Activated CD8-positive, alpha-beta memory T cell treated with anti-CD3 and anti-CD28 coated beads, Interleukin-2, amount 50 U/mL, for 4 hours (primary cell): ENCODE measurements at places on chromosomes 7 and 10.

- no peak for DNase-seq
Observed at GRCh38 chr10:124122211-124122610, 28.8 kb upstream of the CHST15 start.

DNA sequence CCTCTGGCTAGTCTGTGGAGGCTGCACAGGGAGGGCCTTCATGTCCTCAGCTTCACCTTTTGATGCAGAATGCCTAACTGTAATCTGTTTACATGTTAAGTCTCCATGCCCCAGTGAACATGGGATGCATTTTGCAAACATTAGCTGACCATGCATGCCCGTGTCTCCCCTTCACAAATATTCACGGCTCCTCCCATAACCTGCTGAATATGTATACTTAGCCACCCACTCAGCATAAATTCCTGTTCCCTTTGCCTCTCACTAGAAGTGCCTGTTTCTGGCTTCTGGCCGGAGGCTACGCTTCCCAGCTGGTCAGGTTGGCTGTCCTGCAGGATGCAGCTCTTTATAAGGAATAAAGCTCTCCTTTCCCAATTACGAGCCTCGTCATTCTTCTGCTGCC lies 552.7 kb downstream of the DNAJB6 start:
- DNase-seq = no peak

- no peak for DNase-seq
Observed at GRCh38 chr7:91443862-91444261, 179.6 kb downstream of the FZD1 start.

DNA sequence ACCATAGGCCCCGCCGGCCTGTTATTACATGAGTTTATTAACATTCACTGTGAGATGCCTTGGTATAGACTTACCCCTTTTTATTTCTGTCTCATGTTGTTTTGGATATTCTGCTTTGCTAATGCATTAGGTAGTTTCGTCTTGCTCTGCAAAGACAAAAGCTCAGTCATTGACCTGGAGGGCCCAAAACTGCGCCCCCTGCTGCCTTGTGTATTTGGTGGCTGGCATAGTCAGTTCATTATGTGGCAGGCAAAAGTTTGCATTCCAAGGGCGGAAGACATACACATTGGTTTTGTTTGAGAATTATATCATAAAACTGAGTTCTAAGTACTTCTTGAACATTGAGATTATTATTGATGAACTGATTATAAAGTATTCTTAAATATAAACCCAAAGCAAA lies 372.5 kb downstream of the SDK1 start:
- DNase-seq = peak; percentile 58

DNA sequence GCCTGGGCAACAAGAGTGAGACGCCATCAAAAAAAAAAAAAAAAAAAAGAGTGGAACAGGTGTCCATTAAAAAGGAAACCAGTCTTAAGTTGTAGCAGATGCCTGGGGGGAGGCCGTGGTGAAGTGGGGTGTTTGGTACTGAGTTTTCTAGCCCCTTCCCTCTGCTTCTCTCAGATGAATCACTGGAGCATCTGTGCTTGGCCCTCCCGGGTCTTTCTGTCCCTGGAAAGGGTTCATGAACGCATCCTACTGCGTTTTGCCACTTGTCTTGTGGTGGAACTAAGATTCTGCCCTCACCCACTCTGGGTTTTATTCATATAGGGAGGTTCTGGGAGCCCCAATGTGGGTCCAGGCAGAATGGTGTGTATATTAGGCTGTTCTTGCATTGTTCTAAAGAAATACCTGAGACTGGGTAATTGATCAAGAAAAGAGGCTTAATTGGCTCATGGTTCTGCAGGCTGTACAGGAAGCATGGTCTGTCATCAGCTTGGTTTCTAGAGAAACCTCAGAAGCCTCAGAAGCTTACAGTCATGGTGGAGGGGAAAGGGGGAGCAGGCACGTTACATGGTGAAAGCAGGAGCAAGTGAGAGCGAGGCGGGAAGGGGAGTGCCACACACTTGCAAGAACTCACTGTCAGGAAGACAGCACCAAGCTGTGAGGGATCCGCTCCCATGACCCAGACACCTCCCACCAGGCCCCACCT lies 63.5 kb downstream of the CAMK1D start:
- DNase-seq = no peak

GRCh38 chr7:108093341-108093740 lies 36.8 kb downstream of the LAMB4 start:
- no peak for DNase-seq

GRCh38 chr10:25049966-25050365 lies 33.6 kb downstream of the THNSL1 start:
- DNase-seq = no peak

- no peak for DNase-seq
Observed at GRCh38 chr7:132116369-132116768, 459.9 kb downstream of the PLXNA4 start.

- no peak for DNase-seq
Observed at GRCh38 chr7:47322731-47323130, 259.2 kb downstream of the TNS3 start.

GRCh38 chr7:144955422-144955821 lies 119.6 kb upstream of the TPK1 start:
- DNase-seq = no peak

DNA sequence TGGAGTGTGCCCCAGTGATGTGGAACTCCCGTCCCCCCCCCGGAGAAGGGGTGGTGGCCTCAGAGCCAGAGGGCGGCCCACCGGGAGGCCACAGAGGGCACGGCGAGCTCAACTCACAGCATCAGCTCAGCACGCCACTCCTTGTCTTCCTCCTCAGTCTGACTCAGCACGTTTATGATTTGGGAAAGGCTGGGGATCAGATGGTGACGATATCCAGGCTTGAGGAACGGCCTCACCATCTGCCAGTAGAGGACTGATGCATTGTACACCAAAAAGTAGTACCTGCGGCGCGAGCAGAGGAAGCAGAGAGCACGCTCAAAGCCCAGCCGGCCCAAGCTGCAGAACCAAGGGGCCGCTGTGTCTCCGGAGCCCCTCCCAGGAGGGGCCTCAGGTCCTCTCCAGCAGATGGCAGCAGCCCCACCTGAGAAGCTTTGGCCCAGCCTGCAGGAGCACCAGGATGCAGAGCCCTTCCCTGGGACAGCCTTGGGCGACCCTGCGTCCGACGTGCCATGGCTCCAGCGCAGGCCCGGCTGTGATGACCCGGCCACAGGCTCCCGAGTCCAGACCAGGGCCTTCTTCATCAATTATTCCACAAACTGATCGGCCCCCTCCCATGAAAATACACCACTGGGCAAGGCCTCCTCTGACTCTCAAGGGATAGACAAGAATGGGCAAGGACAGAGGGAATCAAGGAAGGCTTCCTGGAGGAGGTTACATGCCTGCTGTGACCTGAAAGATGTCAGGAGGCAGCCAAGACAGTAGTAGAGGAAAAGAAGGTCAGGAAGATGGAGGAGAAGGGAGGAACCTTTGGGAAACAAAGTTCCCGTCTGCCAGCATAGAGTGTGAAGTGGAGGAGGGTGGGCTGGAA lies 3.7 kb downstream of the CFAP46 start:
- DNase-seq = no peak

- DNase-seq = no peak
Observed at GRCh38 chr10:22534849-22535604, 179.4 kb downstream of the PIP4K2A start.

- DNase-seq = no peak
Observed at GRCh38 chr10:63267414-63268148, 134.5 kb downstream of the NRBF2 start.

GRCh38 chr10:122325235-122325634 lies 49.3 kb upstream of the PLEKHA1 start:
- DNase-seq = no peak

DNA sequence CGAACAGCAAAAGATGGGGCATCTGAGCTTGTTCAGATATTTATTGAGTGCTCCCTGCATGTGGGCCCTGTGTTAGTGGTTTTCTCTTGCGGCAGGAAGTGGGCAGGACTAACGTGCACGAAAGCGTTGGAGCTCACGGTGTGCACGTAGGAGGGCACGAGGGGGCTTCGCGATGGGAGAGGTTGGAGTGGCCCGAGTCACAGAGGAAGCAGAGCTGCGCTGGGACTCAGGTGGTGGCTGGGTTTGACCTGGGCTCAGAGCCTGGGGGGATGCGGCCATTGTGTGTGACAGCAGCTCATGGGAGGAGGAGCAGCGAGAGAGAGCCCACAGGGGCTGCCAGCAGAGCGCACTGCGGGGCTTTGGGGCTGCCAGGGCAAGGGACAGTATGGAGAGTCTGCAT lies 7.7 kb downstream of the ZSCAN25 start:
- peak; percentile 68 for DNase-seq

GRCh38 chr10:102120991-102121738 lies 997 bp upstream of the LDB1 start:
- DNase-seq = no peak

DNA sequence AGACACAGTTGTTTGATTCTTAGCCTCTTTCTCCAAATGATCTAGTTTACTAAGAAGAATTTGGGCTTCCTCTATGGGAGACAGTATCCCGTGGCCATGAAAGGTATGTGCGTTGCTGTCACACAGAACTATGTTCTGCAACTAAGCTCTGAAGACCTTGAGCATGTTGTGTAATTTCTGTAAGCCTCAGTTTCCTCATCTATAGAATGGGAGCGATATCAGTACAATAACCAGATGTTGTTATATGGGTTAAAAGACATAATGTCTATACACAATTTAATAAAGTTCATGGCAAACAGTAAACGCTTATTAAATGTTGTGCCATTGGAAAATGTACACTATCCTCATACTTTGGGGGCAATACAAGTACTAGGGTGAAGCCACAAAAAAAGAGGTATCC lies 185.5 kb upstream of the ASAH2 start:
- no peak for DNase-seq

DNA sequence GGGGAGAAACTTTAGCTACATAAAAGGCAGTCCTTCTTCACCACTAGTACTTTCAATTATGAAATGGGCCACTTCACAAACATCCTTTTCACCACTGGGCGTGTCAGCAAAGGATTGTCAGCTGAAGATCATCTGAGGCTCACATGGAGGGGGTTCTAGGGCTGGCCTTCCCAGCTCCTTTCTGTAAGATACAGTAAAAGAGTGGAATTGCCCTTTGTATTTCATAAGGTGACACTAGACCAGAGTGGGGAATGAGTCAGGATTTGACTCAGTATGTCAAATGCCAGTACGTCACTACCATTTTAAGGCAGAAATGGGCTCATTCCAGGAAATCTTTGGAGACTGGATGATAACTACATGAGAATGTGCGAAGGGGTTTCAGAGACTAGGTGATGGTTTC lies 21.2 kb upstream of the BLOC1S2 start:
- DNase-seq = no peak
